ENCODE measurements at places on chromosomes 1 and 21.
A peak's percentile ranks its signal among the peaks of the same experiment; 100 is the strongest.

DNA sequence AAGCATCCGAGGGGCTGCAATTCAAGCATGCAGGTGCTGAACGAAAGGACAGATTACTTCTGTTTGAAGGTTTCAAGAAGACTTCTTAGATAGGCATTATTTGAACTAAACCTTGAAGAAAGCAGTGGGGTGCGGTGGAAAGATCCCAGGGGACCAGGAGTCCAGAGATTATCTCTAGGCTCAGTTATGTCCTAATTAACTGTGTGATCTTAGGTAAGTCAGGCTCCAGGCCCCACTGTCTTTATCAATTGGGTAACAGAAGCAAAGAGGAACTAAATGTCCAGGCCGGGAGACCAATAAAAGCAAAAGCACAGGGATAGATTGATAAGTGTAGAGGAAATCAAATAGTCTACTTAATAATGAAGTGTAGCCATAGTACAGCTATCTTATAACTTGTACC lies 72.9 kb upstream of the CDC42BPA start:
- DNase-seq: no peak

GRCh38 chr1:67759692-67760029 lies 73.6 kb downstream of the GNG12 start:
- no peak for DNase-seq

DNA sequence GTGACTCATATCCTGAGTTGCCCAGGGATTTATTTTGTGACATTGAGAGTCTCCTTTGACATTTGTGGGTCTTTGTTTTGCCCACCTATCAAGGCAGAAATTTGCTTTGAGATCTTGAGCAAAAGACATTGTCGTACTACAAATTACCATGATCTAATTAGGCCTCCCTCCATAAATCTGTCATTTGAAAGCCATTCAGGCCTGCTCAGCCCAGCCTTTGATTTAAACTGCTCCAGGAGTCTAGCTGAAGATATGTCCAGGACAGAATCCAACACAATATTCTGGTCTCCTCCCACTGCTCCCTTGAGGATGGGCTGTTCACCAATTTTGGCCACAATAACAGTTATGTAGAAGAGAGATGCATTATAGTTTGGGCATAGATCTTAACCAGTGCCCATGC lies 86.7 kb downstream of the PROX1 start:
- DNase-seq: no peak

- no peak for DNase-seq
Observed at GRCh38 chr1:165495858-165496205, 48.0 kb upstream of the LRRC52 start.

- no peak for DNase-seq
Observed at GRCh38 chr1:16438924-16439323, 1.6 kb upstream of the NECAP2 start.

- no peak for DNase-seq
Observed at GRCh38 chr1:43924516-43924915, 9.1 kb upstream of the ARTN start.

- no peak for DNase-seq
Observed at GRCh38 chr1:227728892-227729143, 6.3 kb downstream of the JMJD4 start.

DNA sequence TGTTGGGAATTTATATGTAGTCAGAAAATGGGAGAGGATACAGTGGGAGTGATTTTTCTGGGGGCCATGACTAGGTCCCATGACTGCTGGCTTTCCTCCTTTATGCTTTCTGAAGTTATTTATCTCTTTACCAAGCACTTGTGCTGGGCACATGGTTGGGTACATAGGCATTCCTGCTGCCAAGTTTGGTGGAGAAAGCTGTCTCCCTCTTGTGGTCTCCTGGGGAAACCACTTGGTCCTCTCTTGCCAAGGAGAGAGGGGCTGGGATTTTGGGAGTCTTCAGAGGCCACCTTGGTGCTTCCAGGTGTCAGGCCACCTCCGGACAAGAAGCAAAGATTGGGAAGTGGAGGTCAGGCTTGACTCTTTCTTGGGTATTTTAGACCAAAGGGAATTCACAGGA lies 120.2 kb upstream of the KCNE2 start:
- no peak for DNase-seq

GRCh38 chr21:37061926-37062592 lies 10.8 kb downstream of the PIGP start:
- DNase-seq: no peak

DNA sequence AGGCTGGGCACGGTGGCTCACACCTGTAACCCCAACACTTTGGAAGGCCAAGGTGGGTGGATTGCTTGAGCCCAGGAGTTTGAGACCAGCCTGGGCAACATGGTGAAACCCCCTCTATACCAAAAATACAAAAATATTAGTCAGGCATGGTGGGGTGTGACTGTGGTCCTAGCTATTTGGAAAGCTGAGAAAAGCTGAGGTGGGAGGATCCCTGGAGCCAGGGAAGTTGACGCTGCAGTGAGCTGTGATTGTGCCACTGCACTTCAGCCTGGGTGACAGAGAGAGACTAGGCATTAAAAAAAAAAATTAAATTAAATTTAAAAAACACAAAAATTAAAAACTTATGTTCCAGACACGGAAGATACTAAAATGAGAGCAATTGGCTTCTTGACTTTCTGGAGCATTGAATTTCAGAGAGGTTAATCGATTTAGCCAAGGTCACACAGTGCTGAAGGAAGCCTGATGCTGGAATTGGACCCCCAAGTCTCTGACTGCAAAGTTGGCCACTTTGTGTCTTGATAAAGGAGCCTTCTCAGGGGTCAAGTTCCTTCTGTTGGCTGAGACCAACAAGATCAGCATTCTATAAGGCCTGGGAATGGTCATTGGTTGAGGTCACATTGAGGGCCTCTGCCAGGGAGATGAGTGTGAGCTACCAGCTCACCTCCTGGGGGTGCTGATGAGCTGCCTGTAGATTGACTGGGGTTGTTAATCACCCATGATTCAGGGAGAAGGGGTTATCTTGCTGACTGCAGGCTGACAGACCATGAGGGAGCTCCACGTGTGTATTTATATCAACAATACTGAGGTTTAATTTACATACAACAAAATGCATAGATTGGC lies 54.3 kb downstream of the RPS6KA1 start:
- no peak for DNase-seq

GRCh38 chr1:99232172-99232571 lies 32.1 kb upstream of the PLPPR4 start:
- DNase-seq: no peak

DNA sequence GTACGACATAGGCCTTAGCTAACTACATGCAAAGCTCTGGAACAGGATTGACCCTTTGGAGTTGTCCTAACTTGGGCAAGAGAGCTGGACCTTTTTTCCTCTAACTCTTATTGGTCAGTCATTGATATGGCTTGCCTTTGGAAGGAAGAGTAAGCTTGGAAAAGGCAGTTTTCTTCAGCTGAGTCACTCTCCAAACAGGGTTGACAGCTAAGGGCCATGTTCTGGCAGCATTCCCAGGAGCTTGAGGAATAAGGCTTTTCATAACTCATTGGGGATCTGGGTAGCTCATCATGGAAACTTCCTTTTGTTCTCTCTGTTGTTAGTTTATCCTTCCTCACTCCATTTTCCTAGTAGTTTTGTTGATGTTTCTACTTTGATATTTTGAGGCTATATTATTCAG lies 14.5 kb upstream of the ERRFI1 start:
- no peak for DNase-seq

DNA sequence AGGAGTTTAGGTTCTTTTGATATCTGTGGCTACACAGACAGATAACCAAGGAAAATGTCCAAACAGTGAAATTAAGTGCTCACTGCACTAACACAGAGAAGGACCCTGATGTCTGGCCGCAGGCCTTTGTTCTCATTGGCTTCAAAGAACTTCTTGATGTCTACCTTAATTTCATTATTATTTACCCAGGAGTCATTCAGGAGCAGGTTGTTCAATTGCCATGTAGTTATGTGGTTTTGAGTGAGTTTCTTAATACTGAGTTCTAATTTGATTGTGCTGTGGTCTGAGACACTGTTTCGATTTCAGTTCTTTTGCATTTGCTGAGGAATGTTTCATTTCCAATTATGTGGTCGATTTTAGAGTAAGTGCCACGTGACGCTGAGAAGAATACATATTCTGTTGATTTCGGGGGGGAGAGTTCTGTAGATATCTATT lies 15.2 kb upstream of the LGALS8 start:
- no peak for DNase-seq

DNA sequence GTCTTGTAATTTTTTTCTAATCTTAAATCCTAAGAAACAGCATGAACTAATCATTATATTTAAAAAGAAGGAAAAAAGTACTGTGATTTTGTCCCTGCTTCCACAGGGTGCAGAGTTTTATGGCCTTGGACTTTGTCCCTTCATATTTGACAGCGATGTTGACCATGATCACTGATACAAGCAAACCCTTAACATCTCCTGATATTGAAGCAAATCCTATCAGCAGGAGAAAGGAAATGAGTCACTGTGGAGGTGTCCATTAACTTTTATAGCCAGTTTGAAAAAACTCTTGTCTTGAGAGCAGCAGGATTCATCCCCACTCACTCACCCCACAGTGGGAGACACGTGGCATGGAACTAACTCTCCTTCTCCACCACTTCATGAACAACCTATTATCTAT lies 5.1 kb upstream of the REG4 start:
- DNase-seq: no peak

GRCh38 chr21:26954662-26955121 lies 12.2 kb downstream of the ADAMTS5 start:
- no peak for DNase-seq

GRCh38 chr1:94778808-94779207 lies 41.3 kb upstream of the SLC44A3 start:
- DNase-seq: no peak

- no peak for DNase-seq
Observed at GRCh38 chr1:205274041-205274691, 46.4 kb downstream of the TMCC2 start.

- DNase-seq: no peak
Observed at GRCh38 chr1:84936116-84936810, 43.3 kb upstream of the LPAR3 start.

- DNase-seq: no peak
Observed at GRCh38 chr1:205715628-205716027, 34.4 kb downstream of the NUCKS1 start.

DNA sequence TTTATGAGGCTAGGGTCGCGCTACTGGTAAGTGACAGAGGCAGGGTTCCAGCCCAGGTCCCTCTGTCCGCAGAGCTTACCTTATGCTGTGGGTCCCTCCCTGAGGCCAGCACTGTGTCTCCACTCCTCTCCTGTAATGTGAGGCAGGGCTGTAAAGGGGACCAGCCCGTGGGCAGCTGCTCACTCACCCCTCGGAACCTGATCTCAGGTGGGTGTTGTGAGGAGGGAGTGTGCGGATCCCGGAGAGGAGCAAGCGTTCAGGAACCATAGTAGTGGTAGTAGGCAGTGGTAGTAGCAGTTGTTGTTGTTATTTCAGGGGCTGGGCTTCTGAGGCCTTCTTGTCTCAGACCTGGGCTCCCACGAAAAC lies 1.7 kb downstream of the ZC3H12A start:
- DNase-seq: no peak

GRCh38 chr21:37688952-37689659 lies 227.2 kb downstream of the KCNJ6 start:
- DNase-seq: no peak

DNA sequence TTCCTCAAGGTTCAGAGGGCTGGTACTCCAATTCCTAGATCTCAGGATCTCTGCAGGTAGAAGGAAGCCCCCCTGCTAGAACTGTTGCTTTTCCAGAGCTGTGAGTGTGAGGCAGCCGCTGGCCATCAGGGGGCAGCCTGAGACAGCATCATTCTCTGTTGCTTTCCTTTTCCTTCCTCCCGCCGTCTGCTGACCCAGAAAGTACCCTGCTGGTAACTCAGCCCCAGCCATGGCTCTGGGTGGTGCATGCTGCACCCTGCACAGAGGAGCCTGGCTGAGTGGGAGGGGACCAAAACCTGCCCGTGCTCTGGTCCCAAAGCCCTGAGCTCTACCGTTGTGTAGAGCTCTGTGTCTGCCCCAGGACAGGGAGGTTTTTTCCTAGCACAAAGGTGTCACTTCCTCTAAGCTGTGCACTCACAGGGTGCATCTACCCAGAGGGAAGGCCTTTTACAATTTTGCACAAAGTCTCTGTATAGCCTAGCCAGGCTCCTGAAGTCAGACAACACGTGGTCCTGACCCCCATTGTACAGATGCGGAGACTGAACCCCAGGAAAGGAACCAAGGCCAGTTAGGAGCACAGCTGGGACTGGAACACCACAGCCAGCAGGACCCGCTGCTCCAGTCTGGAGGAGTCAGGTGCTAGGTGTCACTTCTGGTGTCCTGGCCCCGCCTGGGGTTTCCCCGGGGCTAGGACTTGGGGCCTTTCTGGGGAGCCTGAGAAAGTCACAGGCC lies 5.6 kb upstream of the FAM131C start:
- peak; percentile 76 for DNase-seq

- no peak for DNase-seq
Observed at GRCh38 chr1:172498857-172499256, 34.1 kb upstream of the SUCO start.

DNA sequence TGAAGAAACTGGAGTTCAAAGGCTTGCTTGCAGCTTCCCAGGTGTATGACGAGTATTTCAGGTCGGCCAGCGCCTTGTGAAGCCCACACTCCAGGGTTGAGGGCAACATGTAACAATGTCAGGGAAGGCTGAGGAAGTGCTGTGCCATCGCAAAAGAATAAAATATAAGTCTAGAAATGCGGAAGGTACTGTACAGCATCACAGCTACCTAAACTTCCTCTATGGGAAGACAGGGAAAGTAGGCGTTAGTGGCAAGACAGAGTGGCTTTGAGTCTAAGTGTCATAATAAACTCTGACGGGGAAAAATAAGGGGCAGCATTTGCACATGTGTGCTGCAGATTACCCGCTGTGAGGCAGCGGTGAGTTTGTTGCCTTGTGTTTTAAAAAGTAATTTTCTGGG lies 28.9 kb downstream of the DOP1B start:
- no peak for DNase-seq

- no peak for DNase-seq
Observed at GRCh38 chr1:39275836-39276507, 71.5 kb downstream of the MACF1 start.

GRCh38 chr1:70504821-70505193 lies 93.7 kb downstream of the CTH start:
- DNase-seq: no peak

GRCh38 chr1:198494658-198495103 lies 45.8 kb downstream of the ATP6V1G3 start:
- DNase-seq: no peak

All from progenitor cell of endocrine pancreas (in vitro differentiated cells).